ENCODE measurements at places on chromosomes 4 and X.

- no peaks in the 10 kb centered on the region for H3K36me3 ChIP-seq
- H3K4me1 ChIP-seq = no peaks in the 10 kb centered on the region
- no peak overlapping the region for H3K27ac ChIP-seq
- H3K4me3 ChIP-seq = no peak overlapping the region
- DNase-seq = no peak
Observed at GRCh38 chr4:11438647-11439046, 10.0 kb upstream of the HS3ST1 start.

- H3K4me3 ChIP-seq = no peak overlapping the region
- peaks cover 31% of the 10 kb centered on the region for H3K4me1 ChIP-seq
- DNase-seq = no peak
- H3K36me3 ChIP-seq = no peaks in the 10 kb centered on the region
- H3K27ac ChIP-seq = no peak overlapping the region
Observed at GRCh38 chr4:7281691-7282665, 89.6 kb downstream of the SORCS2 start.

- H3K4me1 ChIP-seq = no peaks in the 10 kb centered on the region
- no peak overlapping the region for H3K27ac ChIP-seq
- no peaks in the 10 kb centered on the region for H3K27me3 ChIP-seq
Observed at GRCh38 chr4:5387457-5387856, 320.9 kb downstream of the EVC2 start.

DNA sequence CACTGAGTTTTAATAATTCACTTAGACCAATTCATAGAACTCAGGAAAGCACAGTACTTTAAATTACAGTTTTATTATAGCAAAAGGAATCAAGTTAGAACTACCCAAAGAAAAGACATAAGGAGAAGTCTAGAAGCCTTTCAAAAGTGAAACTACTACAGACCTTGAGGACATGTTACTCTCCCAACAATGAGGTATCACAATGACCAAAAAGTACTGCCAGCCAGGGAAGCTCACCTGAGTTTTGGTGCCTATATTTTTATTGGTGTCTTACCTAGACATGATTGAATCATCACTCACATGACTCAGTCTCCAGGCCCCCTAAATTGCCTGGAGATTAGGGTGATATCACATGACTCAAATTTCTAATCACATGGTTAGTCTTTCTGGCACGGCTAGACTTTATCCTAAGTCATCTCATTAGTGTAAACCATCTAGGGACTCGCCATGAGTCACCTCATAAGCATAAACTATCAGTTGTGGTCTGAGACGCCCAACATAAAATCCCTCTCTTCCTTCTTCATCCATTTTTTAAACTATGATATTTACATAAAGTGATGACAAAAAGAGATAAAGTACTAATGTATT, 372.3 kb downstream of the TMA16 start:
- no peak overlapping the region for H3K4me3 ChIP-seq
- no peaks in the 10 kb centered on the region for H3K4me1 ChIP-seq
- no peaks in the 10 kb centered on the region for H3K27me3 ChIP-seq
- no peak overlapping the region for H3K27ac ChIP-seq
- no peak for DNase-seq

GRCh38 chr4:147361726-147362125, 119.2 kb upstream of the EDNRA start:
- H3K4me1 ChIP-seq = peaks cover 8% of the 10 kb centered on the region
- no peak for DNase-seq
- no peaks in the 10 kb centered on the region for H3K27me3 ChIP-seq
- peak overlapping the region; percentile 83 for H3K27ac ChIP-seq
- H3K4me3 ChIP-seq = no peak overlapping the region
- no peaks in the 10 kb centered on the region for H3K36me3 ChIP-seq

DNA sequence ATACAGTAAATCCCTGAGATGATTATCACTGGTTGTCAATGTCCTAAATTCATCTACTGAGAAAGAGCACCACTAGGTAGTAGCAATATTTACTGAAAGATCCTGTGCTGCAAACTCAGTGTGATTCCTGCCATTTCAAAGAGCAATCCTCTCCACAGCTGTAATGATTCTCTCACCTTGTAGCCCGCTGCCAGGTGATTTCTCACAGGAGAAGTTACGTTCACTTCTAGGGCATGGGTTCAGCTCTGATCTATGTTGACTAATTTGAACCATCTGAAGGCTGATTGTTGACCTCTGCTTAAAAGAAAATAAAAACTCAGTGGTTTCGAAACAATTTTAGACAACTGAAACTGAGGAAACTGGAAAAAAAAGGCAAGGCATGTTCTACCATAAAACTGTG, 197.0 kb downstream of the FAT4 start:
- no peak overlapping the region for H3K4me3 ChIP-seq
- DNase-seq = no peak
- H3K27ac ChIP-seq = no peak overlapping the region
- H3K27me3 ChIP-seq = no peaks in the 10 kb centered on the region
- no peaks in the 10 kb centered on the region for H3K36me3 ChIP-seq

DNA sequence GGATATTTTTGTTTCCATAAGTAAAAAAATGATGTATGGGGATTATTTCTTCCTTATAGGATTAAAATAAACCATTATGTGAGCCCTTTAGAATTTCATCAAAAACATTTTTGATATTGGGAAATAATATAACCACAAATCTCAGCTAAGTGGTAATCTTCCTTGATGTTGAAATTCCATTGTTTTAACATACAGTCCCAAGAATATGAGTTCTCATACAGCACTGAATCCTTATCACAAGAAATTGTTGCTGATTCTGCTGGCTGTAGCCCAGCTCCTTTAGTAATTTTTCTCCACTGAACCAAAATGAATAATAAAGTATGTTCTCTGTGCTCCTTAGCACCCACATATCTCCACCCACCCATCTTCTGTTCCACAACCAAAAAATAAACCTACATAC, 41.9 kb upstream of the FAM47B start:
- H3K27me3 ChIP-seq = no peaks in the 10 kb centered on the region
- no peak overlapping the region for H3K27ac ChIP-seq
- DNase-seq = no peak
- no peaks in the 10 kb centered on the region for H3K36me3 ChIP-seq

DNA sequence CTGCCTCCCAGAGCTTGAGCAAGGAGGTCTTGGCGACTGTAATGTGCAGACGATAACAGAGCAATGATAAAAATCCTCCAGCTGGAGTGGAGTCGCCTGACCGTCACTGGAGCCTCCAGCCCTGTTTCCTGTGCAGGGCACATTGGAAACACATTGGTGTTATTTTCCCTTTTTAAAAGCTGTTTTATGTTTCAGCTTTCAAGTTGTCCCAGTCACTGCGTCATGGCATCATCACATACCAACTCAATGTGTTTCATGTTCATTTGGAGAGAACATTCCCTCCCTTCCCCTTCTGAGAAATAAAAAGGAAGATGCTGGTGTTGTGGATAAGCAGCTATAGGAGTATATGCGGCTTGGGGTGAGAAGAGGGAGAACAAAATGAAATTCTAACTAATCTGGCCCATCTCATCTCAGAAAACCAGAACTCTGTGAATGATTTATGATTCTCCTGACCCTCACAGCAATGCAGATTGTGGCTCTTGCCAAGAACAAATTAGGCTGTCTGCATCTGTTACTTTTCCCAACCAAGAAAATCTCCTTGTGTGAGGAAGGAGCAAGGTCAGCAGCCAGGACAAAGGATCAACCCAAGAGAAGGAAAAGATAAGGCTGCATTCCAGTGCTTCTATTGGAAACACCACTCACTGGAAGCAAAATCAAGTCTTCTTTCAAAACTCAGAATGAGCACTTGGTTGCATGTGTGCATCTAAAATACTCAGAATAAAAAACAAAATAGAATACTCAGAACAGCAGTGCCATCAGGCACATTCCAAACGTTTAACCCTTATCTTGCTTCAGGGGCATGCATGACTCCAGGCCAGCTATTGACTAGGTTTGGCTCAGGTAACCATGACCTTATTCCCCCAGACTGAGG, 134.4 kb downstream of the RASL11B start:
- peaks cover 42% of the 10 kb centered on the region for H3K4me1 ChIP-seq
- no peaks in the 10 kb centered on the region for H3K36me3 ChIP-seq
- no peak overlapping the region for H3K4me3 ChIP-seq
- DNase-seq = no peak

DNA sequence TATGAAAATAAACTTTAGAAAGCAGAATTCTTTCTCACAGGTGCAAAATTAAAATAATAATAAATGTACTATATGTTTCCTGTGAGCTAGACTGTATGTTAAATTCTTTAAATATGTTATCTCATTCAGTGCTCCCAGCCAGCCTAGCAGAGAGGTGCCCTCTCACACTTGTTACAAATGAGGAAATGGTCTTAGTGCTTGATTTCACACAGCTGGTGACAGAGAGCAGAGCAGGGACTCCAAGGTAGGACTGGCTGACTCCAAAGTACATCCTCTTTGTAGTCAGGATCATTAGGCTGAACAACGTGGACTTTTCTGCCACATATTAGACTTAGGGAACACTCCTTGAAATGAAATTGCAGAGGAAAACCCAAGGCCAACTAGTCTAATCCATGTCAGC, 72.0 kb upstream of the HHIP start:
- H3K27ac ChIP-seq = no peak overlapping the region
- DNase-seq = no peak
- no peaks in the 10 kb centered on the region for H3K4me1 ChIP-seq
- H3K4me3 ChIP-seq = no peak overlapping the region
- H3K36me3 ChIP-seq = no peaks in the 10 kb centered on the region

DNA sequence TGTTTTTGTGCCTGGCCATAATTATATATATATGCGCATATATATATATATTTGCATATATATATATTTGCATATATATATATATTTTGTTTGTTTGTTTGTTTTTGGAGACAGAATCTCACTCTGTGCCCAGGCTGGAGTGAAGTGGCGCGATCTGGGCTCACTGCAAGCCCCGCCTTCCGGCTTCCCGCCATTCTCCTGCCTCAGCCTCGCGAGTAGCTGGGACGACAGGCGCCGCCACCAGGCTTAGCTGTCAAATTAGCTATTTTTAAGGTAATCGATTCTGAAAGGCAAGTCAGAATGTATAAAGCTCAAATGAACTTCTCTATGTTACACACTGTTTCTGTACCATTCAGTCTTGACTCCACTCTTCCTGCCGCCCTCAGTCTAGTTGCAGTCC, 273.3 kb downstream of the TRIML1 start:
- H3K27ac ChIP-seq = no peak overlapping the region
- H3K27me3 ChIP-seq = no peaks in the 10 kb centered on the region
- H3K4me3 ChIP-seq = no peak overlapping the region

DNA sequence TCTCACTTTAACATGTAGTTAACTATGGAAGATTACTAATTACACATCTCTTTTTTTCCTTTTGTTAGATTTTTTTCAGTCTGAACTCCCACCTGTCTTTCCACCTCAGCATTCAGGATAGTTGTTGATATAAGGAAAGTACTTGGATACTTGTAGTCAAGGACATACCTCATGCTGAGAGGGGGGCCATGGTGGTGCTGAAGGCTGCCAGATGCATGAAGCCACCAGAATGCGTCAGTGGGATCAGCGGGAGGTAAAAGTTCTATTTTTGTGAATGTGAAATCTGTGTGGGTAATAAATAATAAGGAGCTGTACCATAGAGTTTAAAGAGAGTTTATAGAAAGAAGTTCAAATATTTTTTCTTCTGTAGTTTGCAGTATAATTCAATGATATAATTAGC, 13.1 kb upstream of the NDST4 start:
- H3K4me1 ChIP-seq = no peaks in the 10 kb centered on the region
- H3K27me3 ChIP-seq = no peaks in the 10 kb centered on the region
- no peak overlapping the region for H3K27ac ChIP-seq
- no peak for DNase-seq
- H3K4me3 ChIP-seq = no peak overlapping the region

GRCh38 chr4:63430105-63430504, 979.1 kb downstream of the TECRL start:
- no peak overlapping the region for H3K4me3 ChIP-seq
- no peaks in the 10 kb centered on the region for H3K27me3 ChIP-seq
- H3K4me1 ChIP-seq = no peaks in the 10 kb centered on the region
- no peak for DNase-seq
- no peaks in the 10 kb centered on the region for H3K36me3 ChIP-seq
- H3K27ac ChIP-seq = no peak overlapping the region

DNA sequence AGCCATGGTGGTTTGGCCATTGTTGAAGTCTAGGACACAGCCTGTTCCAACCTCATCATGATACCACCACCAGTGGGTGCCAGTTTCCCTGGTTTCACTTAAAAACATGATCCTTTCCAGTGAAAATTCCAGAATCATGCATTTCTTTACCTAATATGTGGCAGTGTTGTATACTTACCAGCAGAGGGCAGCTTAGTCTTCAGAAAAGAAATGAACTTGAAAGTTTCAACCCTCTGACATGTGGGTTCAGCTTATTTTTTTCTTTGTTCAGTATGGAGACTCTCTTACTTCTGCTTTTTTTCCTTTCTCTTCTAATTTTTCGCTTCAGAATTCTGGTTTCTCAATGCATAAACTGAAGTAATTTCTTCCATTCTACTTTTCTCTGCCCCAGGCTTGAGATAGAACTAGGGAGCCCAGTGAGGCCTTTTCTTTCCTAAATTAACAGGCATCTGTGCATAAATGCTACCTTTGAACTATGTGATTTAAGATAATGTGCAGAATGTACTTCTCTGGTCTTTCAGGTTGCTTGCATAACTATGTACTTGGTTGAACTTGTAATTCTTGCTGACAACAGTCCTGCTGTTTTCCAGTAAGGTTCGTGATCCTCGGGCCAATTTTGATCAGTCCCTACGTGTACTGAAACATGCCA, 10.7 kb downstream of the LIAS start:
- no peaks in the 10 kb centered on the region for H3K36me3 ChIP-seq
- peak overlapping the region; percentile 65 for H3K27ac ChIP-seq
- no peaks in the 10 kb centered on the region for H3K27me3 ChIP-seq
- H3K4me1 ChIP-seq = peaks cover 6% of the 10 kb centered on the region
- no peak for DNase-seq
- H3K4me3 ChIP-seq = no peak overlapping the region

GRCh38 chr4:11632483-11632882, 203.8 kb upstream of the HS3ST1 start:
- no peaks in the 10 kb centered on the region for H3K36me3 ChIP-seq
- no peaks in the 10 kb centered on the region for H3K4me1 ChIP-seq
- no peak for DNase-seq
- no peaks in the 10 kb centered on the region for H3K27me3 ChIP-seq

GRCh38 chrX:31007321-31007720, 64.5 kb downstream of the FTHL17 start:
- no peak overlapping the region for H3K27ac ChIP-seq
- H3K36me3 ChIP-seq = no peaks in the 10 kb centered on the region
- no peak overlapping the region for H3K4me3 ChIP-seq

- no peak overlapping the region for H3K27ac ChIP-seq
- H3K4me3 ChIP-seq = no peak overlapping the region
- no peaks in the 10 kb centered on the region for H3K4me1 ChIP-seq
- no peaks in the 10 kb centered on the region for H3K36me3 ChIP-seq
- no peak for DNase-seq
Observed at GRCh38 chr4:20960291-20960690, 260.0 kb downstream of the PACRGL start.

DNA sequence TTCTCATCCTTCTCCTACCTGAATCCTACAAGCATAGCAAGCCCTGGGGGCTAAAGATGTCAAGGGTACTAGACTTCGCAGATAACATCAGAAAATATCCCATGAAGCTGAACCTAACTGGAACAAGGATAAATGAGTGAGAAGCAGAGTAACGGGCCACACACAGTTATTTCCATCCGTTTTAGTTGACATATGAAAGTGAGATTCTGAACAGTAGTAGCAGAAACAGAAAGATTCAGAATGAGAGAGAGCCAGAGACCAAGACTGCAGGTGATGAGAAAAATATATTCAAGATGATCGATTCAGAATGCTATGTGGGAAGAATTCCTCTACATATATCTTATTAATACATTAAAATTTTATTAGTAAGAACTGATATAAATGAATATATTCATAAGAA, 165.1 kb downstream of the TSPAN5 start:
- H3K27ac ChIP-seq = no peak overlapping the region
- peaks cover 3% of the 10 kb centered on the region for H3K4me1 ChIP-seq
- no peak for DNase-seq
- no peaks in the 10 kb centered on the region for H3K36me3 ChIP-seq
- no peak overlapping the region for H3K4me3 ChIP-seq

Data from esophagus squamous epithelium (tissue), 5 donors.